Naive B cell (primary cell): ENCODE measurements at places on chromosomes 7 and 10. TPM values are rescaled to one million over a fixed set of nuclear protein-coding genes. Genes with fewer than 3 reads are reported as not detected.

Gene DNAJC2
- 15.1 TPM for polyA plus RNA-seq

Gene AKR1C1
- polyA plus RNA-seq, result not detected

Gene PI4K2A
- 5.1 TPM for polyA plus RNA-seq

Gene STOX1
- 0.20 TPM for polyA plus RNA-seq

Gene TAS2R3
- not detected for polyA plus RNA-seq

Gene CABCOCO1
- polyA plus RNA-seq, result not detected

Gene LBX1
- polyA plus RNA-seq, result not detected

Gene ARF5
- 148 TPM for polyA plus RNA-seq

Gene LRRN3
- polyA plus RNA-seq, result 0.09 TPM

Gene CDHR1
- polyA plus RNA-seq, result not detected

Gene DENND11
- 11.4 TPM for polyA plus RNA-seq

Gene MBL2
- polyA plus RNA-seq, result not detected

Gene TLL2
- 0.77 TPM for polyA plus RNA-seq

Gene ERVW-1
- polyA plus RNA-seq, result not detected

Gene SFXN3
- 3.7 TPM for polyA plus RNA-seq

Gene NUTM2E
- not detected for polyA plus RNA-seq

Gene ZNF503
- polyA plus RNA-seq, result not detected

Gene CTAGE8
- not detected for polyA plus RNA-seq

Gene AKR1C2
- polyA plus RNA-seq, result not detected

Gene TMEM168
- 10.5 TPM for polyA plus RNA-seq

Gene HMX2
- polyA plus RNA-seq, result not detected

Gene HTR5A
- not detected for polyA plus RNA-seq

Gene GRID2IP
- polyA plus RNA-seq, result not detected

Gene CAMK2B
- polyA plus RNA-seq, result not detected

Gene SYNPO2L
- not detected for polyA plus RNA-seq

Gene PDK4
- 32.4 TPM for polyA plus RNA-seq

Gene NKX2-3
- polyA plus RNA-seq, result not detected

Gene MGAM2
- polyA plus RNA-seq, result not detected

Gene ANKRD61
- polyA plus RNA-seq, result 0.85 TPM

Gene FBH1
- polyA plus RNA-seq, result 93.4 TPM

Gene PTPRE
- 15.9 TPM for polyA plus RNA-seq

Gene SND1
- 83.1 TPM for polyA plus RNA-seq

Gene LAMB4
- not detected for polyA plus RNA-seq

Gene TMEM139
- polyA plus RNA-seq, result 0.32 TPM

Gene PAX4
- not detected for polyA plus RNA-seq
